Omental fat pad (tissue), 4 donors: ENCODE measurements at places on chromosomes 2 and 18.
A peak's percentile ranks its signal among the peaks of the same experiment; 100 is the strongest.

DNA sequence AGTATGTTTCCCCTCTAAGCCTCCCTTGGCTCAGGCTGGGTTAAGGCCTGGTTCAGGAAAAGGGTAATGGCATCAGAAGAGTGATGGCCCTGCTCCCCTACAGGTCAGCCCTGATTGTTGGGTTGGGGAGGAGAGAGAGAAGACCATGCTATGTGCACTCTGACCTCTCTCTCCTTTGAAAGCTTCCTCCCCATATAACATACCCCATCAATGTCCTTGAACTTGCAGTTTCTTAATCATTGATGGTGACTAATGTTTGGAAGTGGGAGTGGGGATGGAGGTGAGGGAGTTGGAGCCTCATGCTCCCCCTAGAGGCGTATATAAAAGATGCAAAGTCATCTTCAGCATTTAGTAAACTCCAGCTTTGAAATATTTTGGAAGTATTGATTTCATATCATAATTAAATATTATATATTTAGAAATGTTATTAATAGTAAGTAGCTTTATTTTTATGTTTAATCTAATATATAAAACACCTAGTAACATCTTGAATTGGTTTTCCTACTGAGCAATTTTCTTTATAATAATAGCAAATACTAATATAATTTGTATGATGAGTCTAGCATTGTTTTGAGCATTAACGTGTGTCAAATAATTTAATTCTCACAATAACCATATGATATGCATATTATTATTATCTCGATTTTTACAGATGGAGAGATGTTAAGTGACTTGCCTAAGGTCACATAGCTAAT lies 8.8 kb downstream of the PLCL1 start:
- no peak for DNase-seq

- DNase-seq, result no peak
Observed at GRCh38 chr2:233544200-233544610, 22.4 kb downstream of the USP40 start.

GRCh38 chr2:159256159-159256558 lies 30.3 kb downstream of the WDSUB1 start:
- no peak for DNase-seq

GRCh38 chr2:85584857-85585780 lies 888 bp downstream of the VAMP5 start:
- DNase-seq, result no peak

GRCh38 chr18:7358989-7359726 lies 128.3 kb downstream of the LRRC30 start:
- no peak for DNase-seq

- DNase-seq, result no peak
Observed at GRCh38 chr2:95285542-95285932, 11.3 kb downstream of the PROM2 start.

DNA sequence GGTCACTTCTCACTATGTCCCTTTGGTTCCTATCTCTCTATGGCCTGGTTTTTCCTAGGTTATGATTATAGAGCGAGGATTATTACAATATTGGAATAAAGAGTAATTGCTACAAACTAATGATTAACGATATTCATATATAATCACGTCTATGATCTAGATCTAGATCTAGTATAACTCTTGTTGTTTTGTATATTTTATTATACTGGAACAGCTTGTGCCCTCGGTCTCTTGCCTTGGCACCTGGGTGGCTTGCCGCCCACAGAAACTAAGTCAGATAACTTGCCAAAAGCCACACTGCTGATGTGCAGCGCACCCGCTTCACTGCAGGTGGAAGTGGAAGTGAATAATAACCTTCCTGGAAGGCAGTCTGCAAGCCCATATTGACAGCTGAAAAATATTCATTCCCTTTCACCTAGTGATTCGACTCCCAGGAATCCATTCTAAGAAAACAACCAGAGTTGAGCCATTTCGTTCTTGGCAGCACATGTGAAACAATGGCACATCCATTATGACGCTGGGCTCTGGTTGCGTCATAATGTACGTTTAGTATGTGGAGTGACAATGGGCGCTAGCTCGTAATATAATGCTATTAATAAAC lies 725 bp upstream of the ANKRD53 start:
- DNase-seq, result peak; percentile 82

- no peak for DNase-seq
Observed at GRCh38 chr2:7693246-7694075, 776.2 kb downstream of the RNF144A start.

DNA sequence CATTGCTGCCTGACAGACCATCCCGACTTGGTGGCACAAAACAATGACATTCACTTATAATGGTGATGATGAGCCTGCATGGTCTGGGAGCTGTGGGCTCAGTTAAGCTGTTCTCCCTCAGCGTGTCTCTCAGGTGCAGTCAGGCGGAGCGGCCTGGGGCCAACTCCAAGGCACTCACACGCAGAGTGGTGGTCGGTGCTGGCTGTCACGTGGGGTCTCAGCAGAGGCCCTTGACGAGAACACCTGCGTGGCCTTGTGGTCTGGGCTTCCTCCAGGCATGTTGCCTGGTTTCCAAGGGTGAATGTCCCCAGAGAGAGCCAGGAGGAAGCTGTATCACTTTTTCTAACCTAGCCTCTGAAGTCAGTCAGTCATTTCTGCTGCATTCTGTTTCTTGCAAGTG lies 29.8 kb downstream of the ARMC9 start:
- DNase-seq, result no peak

GRCh38 chr2:224722250-224722649 lies 6.1 kb upstream of the CCDC195 start:
- no peak for DNase-seq

DNA sequence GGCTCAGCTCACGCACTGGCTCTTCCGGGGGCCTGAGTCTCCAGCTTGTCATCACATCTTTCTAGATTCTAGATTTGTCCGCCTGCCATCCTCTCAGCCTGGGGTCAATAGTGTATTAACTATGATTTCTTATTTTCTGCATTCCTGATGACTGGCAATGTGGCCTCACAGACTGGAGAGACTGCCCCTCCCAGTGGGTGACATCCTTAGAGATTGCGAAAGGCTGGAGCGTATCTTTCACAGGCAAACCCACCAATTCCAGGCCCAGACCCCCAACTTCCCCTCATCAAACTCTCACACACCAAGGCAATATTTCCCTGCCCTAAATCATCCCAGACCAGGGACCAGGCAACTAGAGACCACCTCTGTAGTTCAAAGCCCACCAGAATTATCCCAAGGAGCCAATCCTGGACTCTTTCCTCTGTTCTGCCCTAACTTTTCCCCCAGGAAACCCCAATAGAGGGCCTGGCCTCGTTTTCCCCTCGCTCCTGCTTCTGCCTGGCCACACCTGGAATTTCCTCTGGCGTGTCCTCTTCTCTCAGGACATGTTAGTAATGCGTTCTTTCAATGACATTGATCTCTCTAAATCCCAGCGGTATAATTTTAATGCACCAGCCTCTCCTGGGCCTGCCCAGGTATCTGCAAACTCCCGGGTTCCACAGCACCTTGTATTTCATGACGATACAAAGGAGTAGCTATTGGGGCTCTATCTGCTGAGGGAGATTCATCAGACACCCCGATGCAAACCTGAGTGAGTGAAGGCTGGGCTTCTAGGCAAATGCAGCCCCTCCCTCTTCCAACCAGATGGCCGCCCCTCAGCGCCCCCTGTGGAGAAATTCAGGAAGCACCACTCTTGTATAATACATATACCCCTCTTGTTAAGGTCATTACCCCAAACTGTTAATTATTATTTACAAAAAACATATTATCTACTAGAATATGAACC lies 2.4 kb upstream of the KCNF1 start:
- no peak for DNase-seq

GRCh38 chr2:186437719-186438118 lies 48.3 kb upstream of the ZC3H15 start:
- DNase-seq, result no peak

- DNase-seq, result no peak
Observed at GRCh38 chr18:79343567-79344207, 52.0 kb upstream of the NFATC1 start.

DNA sequence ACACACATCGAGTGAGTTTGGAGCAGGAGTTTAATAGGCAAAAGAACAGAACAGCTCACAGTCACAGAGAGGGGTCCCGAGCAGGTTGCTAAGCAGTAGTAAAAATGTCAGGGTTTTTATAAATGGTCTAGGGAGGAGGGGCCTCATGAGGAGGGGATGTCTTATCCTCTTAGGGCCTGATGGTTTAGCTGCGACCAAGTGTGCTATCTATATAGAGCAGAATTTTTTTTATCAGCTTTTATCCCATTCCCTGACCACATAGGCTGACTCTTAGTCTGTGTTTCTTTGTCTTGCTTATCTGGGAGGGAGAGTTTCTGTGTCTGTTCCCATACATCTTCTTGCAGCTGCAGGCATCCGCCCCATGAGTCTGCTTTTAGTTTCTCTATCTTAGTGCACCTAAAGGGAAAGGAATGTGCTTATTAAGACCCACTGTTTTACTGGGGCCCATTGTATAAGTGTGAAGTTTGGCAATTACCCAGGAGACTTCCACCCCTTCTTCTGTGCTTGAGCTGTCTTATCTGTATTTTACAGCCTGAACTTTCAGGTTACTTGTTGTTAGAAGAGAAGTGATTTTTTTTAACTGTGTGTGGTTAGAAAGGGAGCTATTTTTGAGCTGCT lies 30.4 kb upstream of the GMCL1 start:
- DNase-seq, result no peak

- no peak for DNase-seq
Observed at GRCh38 chr2:96342085-96342484, 6.5 kb downstream of the NCAPH start.

- DNase-seq, result no peak
Observed at GRCh38 chr18:23397907-23398306, 55.2 kb upstream of the RIOK3 start.

DNA sequence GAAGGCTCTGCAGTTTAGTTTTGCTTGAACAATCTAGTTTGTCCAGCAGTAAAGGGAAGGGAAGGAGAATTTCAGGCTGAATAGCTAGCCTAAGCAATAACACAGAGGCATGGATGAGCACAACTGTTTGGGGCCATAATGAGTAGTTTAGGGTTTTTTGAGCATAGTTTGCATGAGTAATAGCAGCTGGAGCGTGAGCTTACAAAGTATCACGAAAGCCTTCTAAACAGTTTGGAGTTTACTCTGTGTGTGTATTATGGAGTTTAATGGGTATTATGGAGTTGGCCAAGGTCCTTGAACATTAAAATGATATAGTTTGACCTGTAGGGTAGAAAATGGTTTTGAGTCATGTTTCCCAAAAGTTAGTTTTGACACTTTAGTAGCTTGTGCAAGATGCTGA lies 782.3 kb downstream of the ERBB4 start:
- no peak for DNase-seq

DNA sequence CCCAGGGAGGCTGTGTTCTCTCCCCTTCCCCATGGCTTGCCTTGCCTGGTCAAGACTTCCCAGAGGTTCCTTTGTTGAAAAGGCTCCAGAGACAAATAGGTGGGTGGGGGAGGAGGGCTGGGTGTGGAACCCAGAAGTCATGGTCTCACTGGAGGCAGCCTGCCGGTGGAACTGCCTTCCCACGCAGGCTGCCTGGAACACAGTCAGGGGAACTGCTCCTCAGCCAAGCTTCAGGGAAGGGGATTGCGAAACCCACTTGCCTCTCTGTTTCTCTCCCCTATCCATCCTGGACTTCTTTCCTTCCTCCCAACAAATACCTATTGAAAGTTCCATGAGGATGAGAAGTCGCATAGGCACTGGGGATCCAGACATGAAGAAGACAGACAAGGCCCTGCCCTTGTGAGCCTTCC lies 31.6 kb downstream of the MARCO start:
- peak; percentile 43 for DNase-seq

DNA sequence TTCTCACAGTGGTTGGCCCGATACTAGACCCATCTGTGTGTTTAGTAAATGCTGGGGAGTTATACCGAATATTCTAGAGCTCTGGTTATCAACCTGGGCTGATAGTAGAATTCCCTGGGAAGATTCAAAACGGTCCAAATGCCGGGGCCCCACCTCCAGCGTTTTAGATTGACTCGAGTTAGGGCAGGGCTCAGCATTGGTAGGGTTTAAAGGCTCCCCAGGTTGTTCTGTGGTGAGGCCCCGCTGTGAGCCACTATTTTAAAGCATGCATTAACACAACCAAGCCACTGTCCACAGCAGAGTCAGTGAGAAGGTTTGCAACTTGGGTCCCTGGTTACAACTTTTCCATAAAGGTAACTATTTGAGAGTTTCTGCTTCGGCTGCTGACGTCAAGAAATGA lies 73.6 kb downstream of the DYSF start:
- DNase-seq, result no peak

DNA sequence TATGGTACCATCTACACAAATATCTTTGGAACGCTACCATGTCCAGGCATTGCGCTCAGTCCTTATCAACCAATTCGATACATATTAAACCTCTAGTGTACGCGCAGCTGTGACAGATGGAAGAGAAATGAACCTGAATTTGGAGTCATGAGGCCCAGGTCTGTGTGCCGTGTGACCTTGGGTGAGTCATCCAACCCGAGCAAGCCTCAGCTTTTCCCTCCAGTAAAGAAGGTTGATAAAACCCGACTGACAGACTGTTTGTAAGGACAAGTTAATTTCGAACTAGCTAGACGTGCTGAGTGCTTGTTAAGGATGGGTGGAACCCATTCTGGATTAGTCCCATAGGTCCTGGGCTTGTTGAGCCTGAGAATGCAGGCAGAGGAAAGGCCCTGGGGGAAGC lies 28.2 kb downstream of the GREB1 start:
- no peak for DNase-seq

DNA sequence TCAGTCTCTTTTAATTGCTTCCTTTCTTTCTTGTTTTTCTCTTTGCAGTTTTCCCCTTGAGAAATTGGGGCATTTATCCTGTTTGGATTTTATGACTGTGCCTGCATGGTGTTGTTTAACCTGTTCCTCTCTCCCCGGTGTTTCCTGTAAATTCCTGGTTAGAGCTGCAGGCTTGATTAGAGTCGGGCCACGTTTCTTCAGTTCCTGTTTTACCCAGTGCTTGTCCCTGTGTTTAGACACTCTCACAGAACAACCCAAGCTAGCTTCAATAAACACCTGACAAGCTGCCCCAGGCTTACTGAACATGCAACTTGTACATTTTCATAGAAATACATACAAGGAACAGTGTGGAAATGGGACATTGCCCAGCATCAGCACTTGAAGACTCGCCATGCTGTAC lies 53.9 kb downstream of the NGEF start:
- no peak for DNase-seq

DNA sequence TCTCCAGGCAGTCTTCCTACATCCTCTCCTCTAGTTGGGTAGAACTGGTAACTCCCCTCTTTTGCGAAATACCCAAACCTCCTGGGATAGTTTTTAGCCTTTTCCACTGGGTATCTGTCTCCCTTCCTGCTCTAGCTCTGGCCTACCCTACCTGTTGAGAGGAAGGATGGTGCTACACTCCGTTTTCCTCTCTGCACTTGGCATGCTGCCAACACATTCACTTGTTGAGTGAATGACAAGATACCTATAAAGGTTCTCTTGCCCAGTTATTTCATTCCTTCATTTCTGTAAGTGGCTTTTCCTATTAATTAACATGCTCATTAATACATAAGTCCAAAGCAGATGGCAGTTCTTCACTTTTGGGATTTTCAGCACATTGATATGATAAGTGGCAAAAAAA lies 293.8 kb downstream of the CNTNAP5 start:
- DNase-seq, result no peak

- no peak for DNase-seq
Observed at GRCh38 chr18:31943878-31944816, 1.2 kb upstream of the TRAPPC8 start.

GRCh38 chr2:173373290-173373689 lies 18.6 kb downstream of the CDCA7 start:
- DNase-seq, result no peak
